Right lobe of liver (tissue), 6 donors: ENCODE measurements at places on chromosomes 1 and 21. TPM values are rescaled to one million over a fixed set of nuclear protein-coding genes. Genes with fewer than 3 reads are reported as not detected.

OTUD7B gene
- 15.1 TPM for total RNA-seq

DNA sequence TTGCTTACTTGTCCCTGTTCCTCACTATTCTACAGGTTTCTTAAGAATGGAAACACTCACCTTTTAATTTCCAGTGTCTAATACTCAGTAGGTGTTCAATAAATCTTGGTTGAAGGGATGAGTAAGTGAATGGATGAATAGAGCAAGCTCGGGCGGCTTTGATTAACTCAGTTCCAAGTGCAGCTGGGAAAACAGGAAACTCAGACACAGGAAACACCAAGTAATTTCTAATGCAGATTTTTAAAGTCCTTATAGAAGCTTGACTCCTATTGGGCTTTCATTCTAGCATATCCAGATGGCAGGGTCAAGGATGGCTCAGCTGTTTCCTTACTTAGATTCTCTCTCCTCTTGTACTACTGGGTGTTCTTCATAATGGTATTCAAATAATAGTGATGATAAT is 14.0 kb downstream of the CAMK1G start:
- no peaks in the 10 kb centered on the region for H3K36me3 ChIP-seq
- no peaks in the 10 kb centered on the region for H3K4me1 ChIP-seq
- no peak for DNase-seq
- H3K27me3 ChIP-seq, result no peaks in the 10 kb centered on the region
- no peak overlapping the region for H3K27ac ChIP-seq

- H3K27me3 ChIP-seq, result no peaks in the 10 kb centered on the region
- H3K36me3 ChIP-seq, result no peaks in the 10 kb centered on the region
- DNase-seq, result no peak
- no peak overlapping the region for H3K27ac ChIP-seq
Measured at GRCh38 chr1:175269151-175269550, 76.6 kb upstream of the KIAA0040 start.

DNA sequence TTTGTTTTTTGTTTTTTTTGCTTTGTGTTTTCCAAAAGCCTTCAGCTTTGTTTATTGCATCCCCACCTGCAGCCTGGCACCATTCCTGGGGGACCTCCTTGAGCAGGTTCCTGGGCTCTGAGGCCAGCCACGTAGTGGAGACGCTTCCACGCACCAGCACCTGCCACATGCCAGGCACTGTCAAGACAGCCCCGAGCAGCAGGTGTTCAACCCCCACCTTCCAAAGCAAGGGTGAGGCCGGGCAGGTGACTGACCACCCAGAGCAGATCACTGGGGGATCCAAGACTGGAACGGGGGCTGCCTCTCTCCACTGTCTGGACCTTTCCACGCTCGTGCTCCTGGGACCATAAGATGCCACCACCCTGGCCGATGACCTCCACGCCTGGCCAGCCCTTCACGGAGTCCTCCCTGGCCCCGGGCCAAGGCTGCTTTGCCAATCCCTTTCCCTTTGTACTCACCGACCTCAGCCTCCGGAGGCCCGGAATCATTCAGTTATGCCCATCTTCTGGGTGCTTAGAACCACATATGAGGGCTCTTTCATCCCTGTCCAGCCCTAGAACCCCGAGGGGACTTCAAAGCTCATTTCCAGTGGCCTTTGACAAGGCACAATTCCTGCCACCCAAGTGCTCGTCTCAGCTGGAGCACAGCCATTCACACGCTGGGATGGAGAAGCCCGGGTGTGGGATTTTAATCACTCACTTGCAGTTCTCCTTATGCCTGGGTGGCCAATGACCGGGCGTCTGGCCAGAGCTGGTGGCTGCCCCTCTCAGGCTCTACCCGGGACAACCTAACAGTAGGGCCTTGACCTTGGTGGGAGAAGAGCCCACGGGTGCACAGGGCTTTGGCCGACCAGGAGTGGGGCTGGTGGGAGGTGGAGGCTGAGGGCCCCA is 330.8 kb downstream of the NPHP4 start:
- H3K27me3 ChIP-seq, result no peaks in the 10 kb centered on the region
- H3K36me3 ChIP-seq, result no peaks in the 10 kb centered on the region
- no peak overlapping the region for H3K4me3 ChIP-seq
- H3K27ac ChIP-seq, result no peak overlapping the region

DNA sequence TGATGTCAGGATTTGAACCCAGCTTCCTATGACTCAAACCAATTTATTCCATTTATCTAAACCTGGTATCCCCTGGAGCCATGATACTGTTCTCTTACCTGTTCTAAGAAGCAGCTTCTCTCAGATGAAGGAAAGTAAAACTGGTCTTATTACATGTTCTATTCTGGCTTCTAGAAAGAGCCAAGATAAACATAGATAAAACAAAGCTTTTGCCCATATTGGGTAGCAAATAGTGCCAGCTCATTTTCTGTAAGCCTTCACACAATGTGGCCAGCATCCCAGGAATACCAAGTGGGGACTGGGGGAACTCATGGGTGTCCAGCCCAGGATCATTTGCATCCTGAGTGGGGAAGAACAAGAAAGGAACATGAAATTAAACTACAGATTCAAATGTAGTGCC is 53.5 kb upstream of the EPHA8 start:
- H3K27ac ChIP-seq, result no peak overlapping the region
- peaks cover 22% of the 10 kb centered on the region for H3K36me3 ChIP-seq
- no peak for DNase-seq
- no peaks in the 10 kb centered on the region for H3K4me1 ChIP-seq
- no peak overlapping the region for H3K4me3 ChIP-seq

NBPF10 gene
- total RNA-seq, result 2.1 TPM

COP1 gene
- 30.9 TPM for total RNA-seq

DNA sequence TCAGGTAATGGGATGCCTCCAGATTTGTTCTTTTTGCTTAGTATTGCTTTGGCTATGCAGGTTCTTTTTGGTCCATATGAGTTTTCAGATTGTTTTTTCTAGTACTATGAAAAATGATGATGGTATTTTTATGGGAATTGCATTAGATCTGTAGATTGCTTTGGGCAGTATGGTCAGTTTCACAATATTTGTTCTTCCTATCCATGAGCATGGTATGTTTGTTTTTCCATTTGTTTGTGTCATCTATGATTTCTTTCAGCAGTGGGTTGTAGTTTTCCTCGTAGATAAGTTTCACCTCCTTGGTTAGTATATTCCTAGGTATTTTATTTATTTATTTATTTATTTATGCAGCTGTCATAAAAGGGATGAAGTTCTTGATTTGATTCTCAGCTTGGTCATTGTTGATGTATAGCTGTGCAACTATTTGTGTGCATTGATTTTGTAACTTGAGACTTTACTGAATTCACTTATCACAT is 103.9 kb upstream of the DNAH14 start:
- no peak overlapping the region for H3K4me3 ChIP-seq
- no peak overlapping the region for H3K27ac ChIP-seq
- H3K36me3 ChIP-seq, result no peaks in the 10 kb centered on the region
- DNase-seq, result no peak
- H3K4me1 ChIP-seq, result no peaks in the 10 kb centered on the region

DNA sequence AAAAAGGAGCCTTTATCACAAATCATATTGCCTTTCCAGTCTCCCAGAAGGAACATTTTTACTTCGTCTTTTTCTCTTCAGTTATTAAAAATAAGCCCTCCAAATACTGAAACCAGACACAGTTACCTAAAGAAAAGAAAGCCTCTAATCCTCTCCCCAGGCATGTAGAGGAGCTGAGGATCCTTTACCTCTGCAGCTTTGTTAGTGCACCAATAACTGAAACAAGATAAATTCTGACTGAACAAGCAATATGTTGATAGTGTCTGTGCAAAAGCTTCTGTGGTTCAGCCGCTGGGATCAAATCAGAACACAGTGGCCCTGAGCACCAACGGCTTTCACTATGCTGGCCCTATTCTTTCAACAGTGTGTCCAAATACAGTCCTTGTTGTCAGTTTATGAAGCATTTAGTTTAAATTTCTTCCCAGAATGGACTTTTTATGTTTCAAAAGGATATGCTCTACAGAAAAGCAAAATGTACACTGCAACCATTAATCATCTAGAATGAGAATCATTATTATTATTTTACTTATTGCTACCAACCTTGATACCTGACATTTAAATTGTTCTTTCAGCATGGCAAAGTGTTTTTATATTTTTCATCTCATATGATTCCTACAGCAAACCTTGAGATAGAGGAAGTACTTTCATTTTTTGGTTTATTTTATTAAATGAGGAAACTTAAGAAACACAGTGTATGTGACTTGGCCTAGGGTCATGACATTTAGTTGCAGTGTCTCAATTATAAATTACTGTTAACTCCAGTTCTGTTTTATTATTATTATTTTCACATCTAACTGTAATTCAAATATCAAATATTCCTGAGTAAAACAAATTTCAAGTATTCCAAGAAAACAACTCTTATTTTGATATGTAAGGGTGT is 217.9 kb downstream of the NEGR1 start:
- H3K4me3 ChIP-seq, result no peak overlapping the region
- no peaks in the 10 kb centered on the region for H3K4me1 ChIP-seq
- no peaks in the 10 kb centered on the region for H3K36me3 ChIP-seq
- DNase-seq, result no peak

DNA sequence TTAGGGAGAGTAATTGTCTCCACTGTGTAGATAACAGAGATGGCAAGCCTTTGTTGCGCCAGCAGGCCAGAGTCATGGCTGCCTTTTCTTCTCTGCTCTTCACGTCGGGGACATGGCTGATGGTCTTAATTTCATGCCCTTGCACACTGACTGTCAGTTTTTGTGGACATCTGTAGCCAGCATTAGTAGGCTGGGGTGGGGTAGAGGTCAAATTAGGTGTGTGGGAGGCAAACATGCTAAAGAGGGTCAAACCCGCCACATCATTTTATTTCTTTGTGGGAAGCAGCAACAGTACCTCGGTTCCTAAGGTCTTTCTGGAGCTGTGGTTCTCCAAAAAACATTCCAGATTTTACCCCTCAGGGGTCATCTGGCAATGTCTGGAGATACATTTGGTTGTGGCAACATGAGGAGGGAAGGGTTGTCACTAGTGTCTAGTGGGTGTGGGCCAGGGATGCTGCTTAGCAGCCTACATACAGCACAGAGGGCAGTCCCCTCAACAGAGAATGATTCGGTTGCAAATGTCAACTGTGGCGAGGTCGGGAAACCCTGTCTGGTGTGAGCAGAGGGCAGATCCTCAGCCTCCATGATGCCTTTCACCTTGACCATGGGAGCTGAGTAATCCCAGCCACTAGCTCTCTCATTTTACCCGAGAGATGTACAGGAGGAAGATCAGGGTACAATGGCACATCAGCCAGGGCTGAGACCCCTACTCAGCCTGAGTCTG is 14.7 kb downstream of the RUNX1 start:
- no peak overlapping the region for H3K27ac ChIP-seq
- H3K27me3 ChIP-seq, result no peaks in the 10 kb centered on the region
- H3K36me3 ChIP-seq, result no peaks in the 10 kb centered on the region
- peaks cover under 1% of the 10 kb centered on the region for H3K4me1 ChIP-seq
- no peak overlapping the region for H3K4me3 ChIP-seq
- DNase-seq, result no peak

DNA sequence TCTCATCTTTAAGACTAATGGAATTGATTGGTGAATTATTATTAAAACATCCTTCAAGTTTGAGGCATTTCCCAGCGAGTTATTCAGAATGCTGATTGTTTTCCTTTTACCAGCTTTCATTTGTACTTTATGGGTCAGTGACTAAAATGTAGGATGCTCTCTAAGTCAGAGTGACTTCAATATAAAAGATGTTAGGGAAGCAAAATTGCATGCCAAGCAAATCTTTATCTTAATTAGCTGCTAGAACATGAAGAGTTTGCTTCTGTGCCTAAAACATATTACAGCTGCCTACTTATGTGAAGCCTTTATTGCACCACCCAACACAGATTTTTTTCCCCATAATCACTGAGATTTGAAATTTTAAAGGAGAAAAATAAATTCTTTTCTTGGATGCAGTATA is 79.8 kb upstream of the CYYR1 start:
- DNase-seq, result no peak
- no peaks in the 10 kb centered on the region for H3K4me1 ChIP-seq
- H3K27me3 ChIP-seq, result no peaks in the 10 kb centered on the region
- H3K36me3 ChIP-seq, result no peaks in the 10 kb centered on the region

DNA sequence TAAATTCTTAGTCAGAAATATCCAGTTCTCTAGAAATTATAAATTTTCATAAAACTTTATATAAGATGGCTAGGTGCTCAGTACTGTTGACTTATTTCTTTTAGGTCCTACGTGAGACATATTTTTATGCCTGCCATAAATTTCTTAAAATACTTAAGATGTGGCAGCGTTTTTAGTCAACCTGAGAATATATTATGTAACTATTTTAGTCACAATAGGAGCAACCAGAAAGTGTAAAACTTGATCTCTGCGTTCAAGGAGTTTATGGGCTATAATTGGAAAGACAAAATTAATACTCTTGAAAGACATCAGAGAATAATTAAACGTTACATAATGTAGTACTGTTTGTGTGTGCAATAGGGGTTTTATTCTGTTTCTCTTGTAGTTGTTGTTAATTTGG is 24.1 kb upstream of the PGM1 start:
- H3K4me3 ChIP-seq, result no peak overlapping the region
- H3K27ac ChIP-seq, result no peak overlapping the region
- no peak for DNase-seq

TRPM2 gene
- total RNA-seq, result 2.0 TPM

CDA gene
- 25.9 TPM for total RNA-seq
